ENCODE measurements at places on chromosomes 11 and 22.

DNA sequence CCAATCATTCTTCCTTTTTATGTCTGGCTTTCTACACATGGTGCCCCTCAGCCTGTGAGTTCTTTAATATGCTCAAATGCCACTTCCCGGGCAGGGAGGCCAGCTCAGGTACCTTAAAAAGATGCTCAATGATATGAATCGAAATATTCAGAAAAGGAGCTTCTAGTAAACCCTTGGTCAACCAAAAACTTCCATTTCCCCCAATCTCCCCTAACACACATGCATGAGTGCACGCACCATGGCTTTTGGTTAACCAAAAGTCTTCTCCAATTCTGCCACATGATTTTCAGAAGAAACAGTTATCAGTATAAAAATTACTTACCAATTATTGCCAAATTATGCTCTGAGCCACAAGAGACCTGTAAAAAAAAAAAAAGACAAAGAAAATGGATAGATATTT, 135.0 kb downstream of the SERGEF start:
- no peaks in the 10 kb centered on the region for H3K4me1 ChIP-seq
- H3K36me3 ChIP-seq, result no peaks in the 10 kb centered on the region
- H3K4me3 ChIP-seq, result no peak overlapping the region
- DNase-seq, result no peak

DNA sequence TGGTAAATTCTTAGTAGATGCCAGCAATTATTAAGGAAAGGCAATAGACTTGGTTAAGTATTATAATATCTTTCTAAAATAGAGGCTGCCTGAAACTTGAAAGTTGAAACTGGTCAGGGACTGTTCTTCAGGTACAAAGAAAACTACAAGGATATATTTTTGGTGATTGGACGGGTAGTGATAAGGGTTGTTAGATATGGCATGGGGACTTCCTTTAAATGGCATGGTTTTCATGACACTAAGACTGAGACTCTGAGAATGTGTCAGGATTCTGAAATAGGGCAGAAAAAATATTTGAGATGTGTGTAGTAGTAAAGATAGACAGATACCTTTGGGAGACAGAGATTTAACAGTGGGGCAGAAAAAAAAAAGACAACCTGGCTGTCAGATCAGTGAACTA, 108.4 kb upstream of the SLC5A12 start:
- DNase-seq, result no peak
- no peak overlapping the region for H3K4me3 ChIP-seq
- no peak overlapping the region for H3K27ac ChIP-seq
- no peaks in the 10 kb centered on the region for H3K27me3 ChIP-seq
- no peaks in the 10 kb centered on the region for H3K36me3 ChIP-seq

GRCh38 chr22:32237906-32238305, 17.2 kb downstream of the SLC5A4 start:
- DNase-seq, result peak; percentile 74
- H3K27me3 ChIP-seq, result no peaks in the 10 kb centered on the region
- H3K36me3 ChIP-seq, result no peaks in the 10 kb centered on the region
- H3K4me1 ChIP-seq, result no peaks in the 10 kb centered on the region
- no peak overlapping the region for H3K27ac ChIP-seq

DNA sequence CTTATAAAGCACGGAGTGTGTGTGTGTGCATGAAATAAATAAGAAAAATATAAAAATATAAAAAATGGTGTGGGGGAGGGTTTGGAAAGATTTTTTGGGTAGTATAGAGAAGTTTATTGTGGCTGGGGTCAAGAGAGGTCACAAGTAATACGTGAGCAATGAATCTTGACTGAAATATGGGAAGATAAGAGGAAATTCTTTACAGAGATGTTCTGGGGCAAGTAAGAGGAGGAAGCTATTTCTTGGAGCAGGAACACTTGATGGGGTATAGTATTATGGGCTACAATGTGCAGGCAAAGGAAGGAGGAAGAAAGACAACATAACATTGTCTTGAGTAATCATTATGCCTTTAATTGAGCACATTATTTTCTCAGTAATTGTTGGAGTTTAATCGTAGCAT, 2.1 kb downstream of the HBD start:
- H3K27ac ChIP-seq, result no peak overlapping the region
- H3K36me3 ChIP-seq, result peaks cover 1% of the 10 kb centered on the region
- DNase-seq, result no peak
- no peak overlapping the region for H3K4me3 ChIP-seq

- no peak overlapping the region for H3K27ac ChIP-seq
- no peaks in the 10 kb centered on the region for H3K36me3 ChIP-seq
- DNase-seq, result no peak
- H3K4me1 ChIP-seq, result peaks cover 6% of the 10 kb centered on the region
- no peaks in the 10 kb centered on the region for H3K27me3 ChIP-seq
Observed at GRCh38 chr11:64342869-64343745, 3.1 kb downstream of the CCDC88B start.

DNA sequence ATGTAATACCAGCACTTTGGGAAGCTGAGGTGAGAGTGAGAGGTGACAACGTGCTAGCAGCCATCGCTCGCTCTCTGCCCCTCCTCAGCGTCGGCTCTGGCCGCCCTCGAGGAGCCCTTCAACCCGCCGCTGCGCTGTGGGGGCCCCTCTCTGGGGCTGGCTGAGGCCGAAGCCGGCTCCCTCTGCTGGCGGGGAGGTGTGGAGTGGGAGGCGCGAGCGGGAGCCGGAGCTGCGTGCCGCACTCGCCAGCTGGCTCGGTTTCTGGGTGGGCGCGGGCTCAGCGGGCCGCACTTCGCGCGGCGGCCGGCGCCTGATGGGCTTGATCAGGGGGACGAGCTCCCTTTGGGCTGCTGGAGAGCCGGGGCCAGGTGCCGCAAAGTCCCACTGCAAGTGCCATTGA, 98.9 kb upstream of the UBASH3B start:
- DNase-seq, result no peak
- no peaks in the 10 kb centered on the region for H3K27me3 ChIP-seq
- H3K36me3 ChIP-seq, result no peaks in the 10 kb centered on the region
- H3K4me3 ChIP-seq, result peak overlapping the region; percentile 18
- H3K4me1 ChIP-seq, result no peaks in the 10 kb centered on the region

DNA sequence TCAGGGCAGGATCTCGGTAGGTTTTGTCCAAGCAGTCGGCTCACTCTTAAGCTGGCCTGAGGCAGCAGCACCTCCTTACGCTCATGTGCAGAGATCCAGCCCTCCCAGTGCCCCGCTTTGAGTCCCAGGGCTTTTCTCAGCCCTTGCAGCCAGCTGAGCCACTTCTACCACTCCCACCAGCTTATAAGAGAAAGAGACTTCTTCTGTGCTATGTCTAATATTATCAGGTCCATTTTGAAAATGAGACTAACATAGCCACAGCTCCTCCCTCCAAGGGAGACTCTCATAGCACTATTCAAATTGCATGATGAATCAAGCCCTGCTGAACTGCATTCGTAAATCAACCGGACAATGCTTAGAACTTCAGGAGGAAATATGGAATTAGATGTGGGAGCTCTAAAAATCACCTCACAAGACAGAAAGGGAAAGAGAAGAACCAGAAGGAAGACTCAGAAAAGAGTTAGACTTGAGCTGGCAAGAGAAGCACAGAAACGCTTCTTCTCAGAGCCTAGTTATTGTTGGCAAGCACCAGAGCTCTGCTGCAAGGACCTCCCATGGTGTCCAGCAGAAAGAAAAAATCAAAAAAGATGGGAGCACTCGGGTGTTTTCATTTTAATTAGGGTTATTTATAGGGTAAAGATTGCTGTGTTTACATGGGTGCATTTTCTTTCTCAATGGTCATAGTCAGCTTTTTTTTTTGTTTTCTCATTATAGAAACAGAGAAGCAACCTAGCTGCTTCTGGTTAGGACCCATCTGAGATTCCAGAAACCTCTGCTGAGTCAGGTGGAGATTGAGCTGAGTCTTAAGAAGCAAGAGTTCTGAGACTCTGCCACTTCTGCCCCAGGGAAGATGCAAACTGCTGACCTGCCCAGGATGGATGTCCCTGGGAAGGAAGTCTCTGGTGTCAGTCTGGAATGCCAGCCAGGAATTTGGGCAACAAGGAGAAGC, 181.4 kb downstream of the ETS1 start:
- no peak overlapping the region for H3K4me3 ChIP-seq
- no peaks in the 10 kb centered on the region for H3K27me3 ChIP-seq
- H3K36me3 ChIP-seq, result no peaks in the 10 kb centered on the region
- no peak for DNase-seq

GRCh38 chr11:47485107-47485506, 36.2 kb upstream of the RAPSN start:
- no peak for DNase-seq
- H3K4me3 ChIP-seq, result no peak overlapping the region
- H3K36me3 ChIP-seq, result peaks cover 40% of the 10 kb centered on the region
- H3K27me3 ChIP-seq, result no peaks in the 10 kb centered on the region
- H3K27ac ChIP-seq, result no peak overlapping the region

- peaks cover 6% of the 10 kb centered on the region for H3K4me1 ChIP-seq
- H3K27ac ChIP-seq, result no peak overlapping the region
- no peaks in the 10 kb centered on the region for H3K27me3 ChIP-seq
- H3K4me3 ChIP-seq, result no peak overlapping the region
- DNase-seq, result no peak
Observed at GRCh38 chr11:133938166-133938565, 18.6 kb downstream of the IGSF9B start.

DNA sequence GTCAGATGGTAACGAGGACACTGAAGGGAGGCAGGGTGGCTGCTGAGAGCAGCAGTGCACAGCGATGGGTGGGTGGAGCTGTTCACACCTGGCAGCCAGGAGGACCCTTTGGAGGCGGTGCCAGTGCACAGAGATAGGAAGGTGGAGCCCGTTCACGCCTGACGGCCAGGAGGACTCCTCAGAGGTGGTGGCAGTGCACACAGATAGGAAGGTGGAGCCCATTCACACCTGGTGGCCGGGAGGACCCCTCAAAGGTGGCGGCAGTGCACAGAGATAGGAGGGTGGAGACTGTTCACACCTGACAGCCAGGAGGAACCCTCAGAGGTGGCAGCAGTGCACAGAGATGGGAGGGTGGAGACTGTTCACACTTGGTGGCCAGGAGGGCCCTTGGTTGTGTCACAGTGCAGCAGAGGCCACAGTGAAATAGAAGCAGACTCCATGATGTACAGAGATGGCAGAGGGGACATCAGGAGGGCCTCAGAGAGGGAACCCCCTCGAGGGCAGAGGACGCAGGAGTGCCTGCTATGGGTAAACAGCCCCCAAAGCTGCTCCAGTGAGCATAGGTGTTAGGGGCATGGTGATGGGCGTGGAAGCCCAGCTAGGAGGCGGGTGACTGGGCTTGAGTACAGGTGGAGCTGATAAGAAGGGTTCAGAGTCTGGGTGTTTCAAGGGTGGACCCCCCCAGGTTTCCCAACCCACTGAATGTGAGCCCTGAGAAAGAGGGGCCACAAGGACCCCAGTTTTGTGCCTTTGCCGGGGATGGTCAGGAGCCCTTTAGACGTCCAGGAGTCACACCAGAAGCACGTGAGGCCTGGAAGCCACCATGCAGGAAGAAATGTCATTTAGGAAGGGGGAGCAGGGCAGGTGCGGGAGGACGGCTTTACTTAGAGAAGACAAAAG, 566.7 kb downstream of the BRD1 start:
- no peak overlapping the region for H3K4me3 ChIP-seq
- no peaks in the 10 kb centered on the region for H3K27me3 ChIP-seq

GRCh38 chr22:29882716-29883044, 294 bp upstream of the MTMR3 start:
- no peak for DNase-seq
- H3K27ac ChIP-seq, result no peak overlapping the region
- no peak overlapping the region for H3K4me3 ChIP-seq
- no peaks in the 10 kb centered on the region for H3K36me3 ChIP-seq

- H3K4me1 ChIP-seq, result no peaks in the 10 kb centered on the region
- no peaks in the 10 kb centered on the region for H3K27me3 ChIP-seq
- peak; percentile 25 for DNase-seq
- H3K36me3 ChIP-seq, result no peaks in the 10 kb centered on the region
Observed at GRCh38 chr11:122091835-122092234, 24.2 kb downstream of the BLID start.

- no peaks in the 10 kb centered on the region for H3K27me3 ChIP-seq
- H3K27ac ChIP-seq, result no peak overlapping the region
- H3K36me3 ChIP-seq, result no peaks in the 10 kb centered on the region
- DNase-seq, result no peak
- no peak overlapping the region for H3K4me3 ChIP-seq
Observed at GRCh38 chr22:25668437-25668836, 73.6 kb upstream of the MYO18B start.
